Activated CD4-positive, alpha-beta T cell treated with anti-CD3 and anti-CD28 coated beads for 1 hour (primary cell): ENCODE measurements at places on chromosomes 4 and X.

DNA sequence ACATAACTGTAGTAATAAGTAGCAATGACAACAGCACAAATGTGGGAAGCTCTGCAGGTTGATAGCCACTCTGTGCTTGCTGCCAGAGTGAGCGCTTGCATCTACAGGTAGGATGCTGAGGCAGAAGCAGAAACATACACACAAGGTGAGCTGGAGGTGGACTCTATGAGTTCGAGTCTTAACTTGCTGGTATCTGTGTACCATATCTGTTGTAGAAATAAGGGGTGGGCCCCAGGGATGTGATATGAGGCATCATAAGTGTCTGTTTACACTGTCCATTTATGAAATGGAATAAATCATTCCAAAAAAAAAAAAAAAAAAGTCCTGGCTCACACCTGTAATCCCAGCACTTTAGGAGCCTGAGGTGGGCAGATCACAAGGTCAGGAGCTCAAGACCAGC is 32.8 kb upstream of the EIF4E start:
- DNase-seq = no peak

DNA sequence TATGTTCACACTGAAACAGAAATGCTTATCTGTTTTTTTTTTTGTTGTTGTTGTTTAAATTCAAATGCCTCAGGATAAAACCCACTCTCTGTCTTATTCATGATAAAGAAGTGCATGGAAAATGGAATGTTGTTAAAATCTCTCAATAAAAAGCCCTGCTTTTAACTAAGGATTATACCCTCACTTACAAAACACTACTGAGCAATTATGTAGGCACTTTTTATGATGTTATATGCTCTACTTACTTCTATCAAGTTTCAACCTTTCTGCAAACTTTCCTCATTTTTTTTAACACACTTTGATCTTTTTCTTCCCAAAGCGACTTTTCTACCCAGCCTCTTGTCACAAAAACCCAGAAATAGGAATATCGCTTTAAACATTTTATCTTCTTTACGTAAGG is 26.5 kb downstream of the SLIT2 start:
- DNase-seq = no peak

- no peak for DNase-seq
These were observed 13.9 kb downstream of the LRAT start for GRCh38 chr4:154757713-154758112.

- DNase-seq = no peak
These were observed 263.8 kb downstream of the PRDM5 start for GRCh38 chr4:120658772-120659171.

DNA sequence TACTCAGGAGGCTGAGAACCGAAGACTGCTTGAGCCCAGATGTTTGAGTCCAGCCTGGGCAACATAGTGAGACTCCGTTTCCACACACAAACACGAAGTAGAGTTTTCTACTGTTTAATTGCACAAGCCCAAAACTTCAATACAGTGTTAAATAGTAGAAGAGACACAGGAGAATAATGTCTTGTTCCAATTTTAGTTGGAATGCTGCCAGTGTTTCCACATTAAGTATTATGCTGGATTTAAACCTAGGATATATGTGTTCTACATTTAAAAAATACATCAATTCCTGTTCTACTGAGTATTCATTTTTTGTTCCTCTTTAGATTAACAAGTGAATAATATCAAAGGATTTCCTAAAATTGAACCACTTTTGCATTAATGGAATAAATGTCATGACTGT is 91.3 kb downstream of the LCORL start:
- no peak for DNase-seq

DNA sequence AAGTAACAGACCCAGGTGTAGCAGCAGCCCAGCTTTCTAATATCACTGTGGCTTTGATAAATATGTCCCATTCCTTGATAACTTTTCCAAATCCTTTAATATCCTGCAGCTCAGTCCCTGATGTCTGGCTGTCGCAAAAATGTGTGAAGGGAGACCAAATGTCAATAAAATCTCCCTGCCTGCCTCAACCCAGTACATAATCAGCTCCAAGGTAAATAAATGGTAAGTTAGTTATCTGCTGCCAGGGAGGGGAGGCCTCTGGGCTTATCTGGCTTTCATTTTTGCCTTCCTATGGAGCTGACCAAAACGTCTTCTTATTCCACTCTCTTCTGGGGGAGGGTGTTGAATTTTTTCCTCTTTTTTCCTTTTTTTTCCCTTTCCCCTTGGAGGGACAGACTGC is 630.6 kb downstream of the MID1IP1 start:
- no peak for DNase-seq

DNA sequence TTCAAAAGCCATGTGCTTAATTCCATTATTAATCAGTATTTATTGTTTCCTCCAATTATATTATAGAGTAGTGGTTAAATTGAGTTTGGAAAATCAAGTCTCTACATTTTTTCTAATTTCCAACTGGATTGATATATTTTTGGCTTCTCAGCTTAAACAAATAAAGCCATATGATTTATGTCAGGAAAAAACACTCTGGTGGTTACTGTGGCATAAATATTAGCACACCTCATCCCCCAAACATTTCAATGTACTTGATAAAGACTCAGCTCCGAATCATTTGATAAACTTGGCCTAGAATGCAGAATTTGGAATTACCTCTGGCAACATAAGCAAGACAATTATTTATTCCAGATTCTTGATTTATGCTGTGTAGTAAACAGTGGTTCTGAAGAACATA is 2313.8 kb downstream of the ARAP2 start:
- DNase-seq = no peak
